Activated CD4-positive, CD25-positive, alpha-beta regulatory T cell treated with anti-CD3 and anti-CD28 coated beads, Interleukin-2, amount 50 U/mL, for 72 hours (primary cell): ENCODE measurements at places on chromosomes 2 and 18.

DNA sequence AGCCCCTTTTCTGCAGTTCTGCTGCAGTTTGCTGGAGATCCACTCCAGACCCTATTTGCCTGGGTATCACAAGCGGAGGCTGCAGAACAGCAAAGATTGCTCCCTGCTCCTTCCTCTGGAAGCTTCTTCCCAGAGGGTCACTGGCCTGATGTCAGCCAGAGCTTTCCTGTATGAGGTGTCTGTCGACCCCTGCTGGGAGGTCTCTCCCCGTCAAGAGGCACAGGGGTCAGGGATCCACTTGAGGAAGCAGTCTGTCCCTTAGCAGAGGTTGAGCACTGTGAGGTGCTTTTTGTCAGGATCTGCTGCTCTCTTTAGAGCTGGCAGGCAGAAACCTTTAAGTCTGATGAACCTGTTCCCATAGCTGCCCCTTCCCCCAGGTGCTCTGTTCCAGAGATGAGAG, 42.0 kb upstream of the MYL1 start:
- DNase-seq, result no peak

GRCh38 chr2:205885492-205886099, 200.4 kb downstream of the INO80D start:
- peak; percentile 67 for DNase-seq

DNA sequence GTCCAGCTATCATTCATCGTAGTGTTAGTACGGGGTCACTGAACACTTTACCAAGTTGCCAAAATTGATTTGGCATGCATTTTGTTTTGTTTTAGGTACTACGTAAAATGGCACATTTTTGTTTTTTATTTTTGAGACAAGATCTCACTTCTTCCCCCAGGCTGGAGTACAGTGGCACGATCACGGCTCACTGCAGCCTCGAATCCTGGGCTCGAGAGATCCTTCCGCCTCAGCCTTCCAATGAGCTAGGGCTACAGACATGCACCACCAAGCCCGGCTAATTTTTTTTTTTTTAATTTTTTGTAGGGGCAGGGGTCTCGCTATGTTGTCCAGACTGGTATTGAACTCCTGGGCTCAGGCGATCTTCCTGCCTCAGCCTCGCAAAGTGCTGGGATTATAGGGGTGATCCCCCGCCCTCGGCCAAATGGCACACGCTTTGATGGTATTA, 786 bp downstream of the TAF1B start:
- no peak for DNase-seq

GRCh38 chr2:162462911-162463310, 119.0 kb downstream of the GCA start:
- DNase-seq, result no peak

GRCh38 chr2:58871469-58872142, 630.5 kb upstream of the FANCL start:
- no peak for DNase-seq

DNA sequence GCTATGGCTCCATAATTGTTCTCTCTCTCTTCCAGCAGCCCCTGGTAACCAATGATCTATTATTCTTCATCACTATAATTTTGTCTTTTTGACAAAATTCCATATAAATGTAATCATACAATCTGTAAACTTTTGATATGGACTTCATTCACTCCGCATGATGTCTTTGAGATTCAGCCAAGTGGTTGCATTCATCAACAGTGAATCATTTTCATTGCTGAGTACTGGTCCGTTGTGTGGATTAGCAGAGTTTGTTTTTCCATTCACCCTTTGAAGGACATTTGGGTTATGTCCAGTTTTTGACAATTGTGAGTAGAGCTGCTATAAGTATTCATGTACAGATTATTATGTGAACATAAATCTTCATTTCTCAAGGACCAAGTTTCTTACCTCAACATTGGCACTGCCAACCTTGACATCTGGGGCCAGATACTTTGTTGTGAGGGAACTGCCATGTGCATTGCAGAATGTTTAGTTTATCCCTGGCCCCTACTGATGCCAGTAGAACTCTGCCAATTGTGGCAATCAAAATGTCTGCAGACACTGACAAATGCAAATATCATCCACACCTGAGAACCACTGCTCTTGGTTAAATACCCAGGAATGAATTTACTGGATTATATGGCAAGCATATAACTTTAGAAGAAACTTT, 48.4 kb upstream of the BCL2L11 start:
- DNase-seq, result no peak
